ENCODE measurements at places on chromosomes 6 and 20. TPM values are rescaled to one million over a fixed set of nuclear protein-coding genes. Genes with fewer than 3 reads are reported as not detected.
A peak's percentile ranks its signal among the peaks of the same experiment; 100 is the strongest.

DNA sequence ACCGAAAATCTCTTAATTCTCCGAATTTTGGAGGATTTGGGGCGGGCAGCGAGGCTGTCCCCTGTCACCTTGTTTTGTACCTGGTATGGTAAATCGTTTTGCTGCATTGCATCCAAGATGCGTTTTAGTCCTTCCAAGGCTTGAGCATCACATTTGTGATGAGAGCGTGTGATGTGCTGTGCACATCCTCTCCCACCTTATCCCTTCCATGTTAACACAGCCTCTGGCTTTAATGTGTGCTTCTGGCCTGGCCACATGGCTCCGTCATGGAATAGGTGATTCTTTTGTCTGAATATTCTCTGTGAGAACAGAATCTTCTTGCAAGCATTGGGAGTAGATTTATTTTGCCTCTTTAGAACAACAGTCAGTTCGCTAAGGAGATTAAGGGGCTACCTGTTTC is 763 bp downstream of the TMEM14A start:
- peak; percentile 13 for DNase-seq

The DZANK1 gene
- total RNA-seq = 3.6 TPM

DNA sequence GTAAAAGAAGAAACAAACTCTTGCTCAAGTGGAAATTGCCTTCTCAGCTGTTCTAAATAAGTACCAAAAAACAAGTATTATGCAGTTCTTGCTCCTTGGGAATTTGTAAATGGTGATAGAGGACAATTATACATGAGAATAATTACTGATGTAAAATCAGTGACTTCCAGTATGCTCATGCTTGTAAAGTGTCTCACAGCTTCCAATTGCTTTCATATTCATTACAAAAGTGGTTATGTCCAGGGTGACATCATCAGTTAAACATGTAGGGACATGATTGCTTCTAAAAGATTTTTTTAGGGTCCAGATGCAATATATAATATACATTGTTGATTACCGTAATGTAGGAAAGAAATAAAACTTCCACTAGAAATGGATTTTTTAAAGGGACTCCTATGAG is 122.8 kb upstream of the B3GAT2 start:
- DNase-seq = no peak

- no peak for DNase-seq
These were observed 175.6 kb upstream of the PDE7B start for GRCh38 chr6:135675862-135676261.

GRCh38 chr6:152173321-152173720 is 365.8 kb downstream of the ESR1 start:
- DNase-seq = no peak

- no peak for DNase-seq
These were observed 167.5 kb downstream of the VEGFA start for GRCh38 chr6:43937236-43938177.

The CD93 gene
- 15.9 TPM for total RNA-seq

DNA sequence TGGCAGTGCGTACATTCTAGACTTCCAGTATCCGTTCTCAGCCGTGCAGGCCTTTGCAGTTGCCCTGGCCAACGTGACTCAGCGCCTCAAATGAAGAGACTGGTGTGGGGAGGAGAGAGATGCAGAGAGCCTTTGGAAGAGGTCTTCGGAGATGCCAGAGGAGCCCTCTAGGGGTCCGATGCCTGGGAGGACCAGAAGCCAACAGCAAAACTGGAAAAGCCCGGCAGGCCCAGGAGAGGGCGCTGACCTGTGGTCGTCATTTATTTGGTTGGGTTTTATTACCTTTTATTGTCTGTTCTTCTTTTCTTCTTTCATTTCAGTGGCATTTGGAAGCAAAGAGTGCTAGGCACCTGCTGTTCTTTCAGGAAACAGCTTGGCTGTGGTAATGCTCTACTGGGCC is 53.3 kb upstream of the TMEM181 start:
- DNase-seq = no peak

The ANKEF1 gene
- total RNA-seq = 3.5 TPM

GRCh38 chr6:139891471-139891870 is 517.0 kb upstream of the CITED2 start:
- DNase-seq = no peak

- DNase-seq = no peak
These were observed 111.9 kb downstream of the TRIM27 start for GRCh38 chr6:28811873-28812272.

GRCh38 chr6:21536280-21536766 is 57.2 kb upstream of the SOX4 start:
- DNase-seq = no peak

GRCh38 chr6:138692978-138693909 is 80.3 kb upstream of the CCDC28A start:
- peak; percentile 27 for DNase-seq

The FAM83C gene
- not detected for total RNA-seq

DNA sequence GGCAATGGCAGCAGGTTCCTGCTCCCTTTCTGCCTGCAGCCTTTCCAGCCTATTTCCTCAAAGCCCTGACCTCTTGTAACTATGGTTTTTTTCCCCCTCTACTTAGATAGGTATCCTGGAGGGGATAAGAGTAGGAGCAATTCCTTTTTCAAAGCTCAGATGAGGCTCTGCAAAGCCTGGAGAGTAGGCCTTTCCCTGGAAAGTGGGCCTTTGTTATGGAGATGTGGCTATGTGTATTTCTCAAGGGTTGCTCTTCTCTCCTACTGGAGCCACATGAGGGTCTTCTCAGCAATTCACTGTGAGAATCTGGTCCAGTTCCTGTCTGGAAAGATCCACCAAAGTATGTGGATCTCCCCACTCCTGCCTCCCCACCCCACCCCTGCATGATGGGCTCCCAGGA is 96.0 kb downstream of the DTD1 start:
- no peak for DNase-seq

- DNase-seq = no peak
These were observed 348.3 kb downstream of the ESR1 start for GRCh38 chr6:152155792-152156191.

DNA sequence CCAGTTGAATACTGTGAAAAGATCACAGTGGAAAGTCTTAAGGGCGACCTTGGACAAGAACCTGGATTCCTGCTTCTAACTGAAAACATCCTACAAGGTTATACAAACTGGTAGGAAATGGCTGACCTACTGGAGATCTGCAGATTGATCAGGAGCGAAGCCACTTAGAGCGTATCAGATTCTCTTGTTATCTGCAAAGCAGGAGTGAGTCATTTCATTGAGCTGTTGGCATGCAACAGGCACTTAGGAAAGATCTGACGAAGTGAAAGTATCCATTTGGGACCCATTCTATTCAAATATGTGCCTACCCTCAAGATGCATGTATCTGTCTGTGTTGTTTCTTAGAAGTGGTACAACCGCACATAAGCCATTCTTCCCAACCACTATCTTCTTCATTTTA is 131.2 kb upstream of the RIN2 start:
- DNase-seq = no peak

DNA sequence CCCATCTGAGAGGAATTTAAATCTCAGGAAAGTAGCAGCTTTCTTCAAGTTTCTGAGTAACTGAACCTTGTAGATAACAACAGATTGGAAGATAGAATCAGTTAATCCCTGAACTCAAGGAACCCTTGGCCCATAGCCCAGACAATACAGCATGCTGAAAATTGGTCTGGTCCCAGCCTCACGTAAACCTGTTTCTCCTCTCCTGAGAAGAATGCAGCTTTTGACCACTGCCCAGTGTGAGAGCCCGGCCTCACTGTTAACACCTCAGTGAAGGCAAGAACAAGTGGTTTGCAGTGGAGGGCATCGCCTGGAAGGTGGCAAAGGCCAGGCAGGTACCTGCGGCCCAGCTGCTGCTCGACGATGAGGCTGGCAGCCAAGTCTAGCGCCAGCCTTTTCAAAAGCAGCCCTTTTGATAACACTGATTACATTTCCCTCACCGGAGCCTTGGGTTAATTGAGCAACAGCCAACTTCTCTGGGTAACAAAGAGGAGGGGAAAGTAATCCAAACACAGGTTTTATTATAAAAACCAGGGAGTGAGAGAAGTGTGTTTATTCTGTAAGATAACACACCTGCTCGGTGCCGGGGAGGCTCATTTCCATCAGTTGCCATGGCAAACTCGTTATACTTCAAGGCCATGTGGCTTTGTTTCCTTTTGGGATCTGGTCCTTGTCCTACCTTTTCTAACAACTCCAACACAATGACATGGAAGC is 54.0 kb downstream of the TRAF3IP2 start:
- peak; percentile 63 for DNase-seq

GRCh38 chr20:6828794-6829423 is 61.4 kb downstream of the BMP2 start:
- peak; percentile 3 for DNase-seq

DNA sequence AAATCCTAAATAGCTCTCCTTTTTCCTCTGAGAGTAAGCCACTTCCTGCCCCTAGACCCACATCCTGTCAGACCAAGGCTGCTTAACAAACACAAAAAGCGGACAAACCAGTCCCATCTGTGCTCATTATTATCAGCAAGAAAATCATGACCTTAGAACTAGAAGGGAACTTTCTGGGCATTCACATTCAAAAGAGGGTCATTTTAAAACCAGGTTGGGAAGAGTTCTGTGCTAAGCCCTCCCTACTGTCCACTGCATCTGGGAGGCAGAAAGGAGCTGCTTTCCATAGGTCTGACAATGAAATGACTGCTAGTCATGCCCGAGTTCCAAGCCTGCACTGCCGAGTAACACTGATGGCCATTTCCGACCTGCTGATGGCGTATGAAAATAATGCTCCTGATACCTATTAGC is 15.4 kb downstream of the EZR start:
- DNase-seq = no peak

- no peak for DNase-seq
These were observed 233.8 kb downstream of the SIM1 start for GRCh38 chr6:100230953-100231316.

DNA sequence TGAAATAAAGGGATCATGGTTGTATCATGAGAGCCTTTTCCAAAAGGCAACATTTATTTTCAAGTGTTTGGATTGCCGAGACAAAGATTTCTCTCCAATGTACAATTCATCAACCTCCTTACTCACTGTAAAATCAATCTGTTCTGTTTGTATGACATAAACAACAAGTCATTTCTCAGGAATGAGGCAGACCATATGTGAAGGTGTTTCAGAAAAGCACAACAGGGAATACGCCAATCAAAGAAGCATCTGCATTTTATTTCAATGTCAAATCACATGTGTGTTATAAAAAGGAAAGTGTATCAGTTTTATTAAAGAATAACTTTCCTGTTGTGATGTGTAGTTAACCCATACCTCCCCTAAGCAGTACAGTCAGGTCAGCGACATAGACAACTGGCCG is 653.7 kb downstream of the TFAP2A start:
- DNase-seq = no peak

The SLC17A1 gene
- total RNA-seq = not detected

The ENPP5 gene
- 19.8 TPM for total RNA-seq

DNA sequence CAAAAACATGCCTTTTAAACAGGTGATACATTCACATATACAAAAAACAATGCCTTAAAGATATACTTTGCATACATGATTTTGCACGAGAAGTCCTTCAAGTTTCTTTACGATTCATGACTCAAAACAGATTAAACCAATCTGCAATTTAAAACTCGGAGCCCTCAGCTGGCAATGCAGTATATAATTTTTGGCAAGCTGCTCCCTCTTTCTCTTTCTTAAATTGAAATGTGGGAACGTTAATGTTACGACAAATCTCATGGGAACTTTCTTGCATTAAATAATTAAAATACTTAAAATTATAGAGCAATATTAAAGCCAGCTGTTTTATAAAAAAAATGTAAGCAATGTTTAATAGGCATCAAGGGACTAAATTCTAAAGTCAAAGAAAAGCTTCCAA is 334.6 kb downstream of the ESR1 start:
- no peak for DNase-seq

GRCh38 chr6:76441875-76442274 is 369.4 kb upstream of the IMPG1 start:
- no peak for DNase-seq

DNA sequence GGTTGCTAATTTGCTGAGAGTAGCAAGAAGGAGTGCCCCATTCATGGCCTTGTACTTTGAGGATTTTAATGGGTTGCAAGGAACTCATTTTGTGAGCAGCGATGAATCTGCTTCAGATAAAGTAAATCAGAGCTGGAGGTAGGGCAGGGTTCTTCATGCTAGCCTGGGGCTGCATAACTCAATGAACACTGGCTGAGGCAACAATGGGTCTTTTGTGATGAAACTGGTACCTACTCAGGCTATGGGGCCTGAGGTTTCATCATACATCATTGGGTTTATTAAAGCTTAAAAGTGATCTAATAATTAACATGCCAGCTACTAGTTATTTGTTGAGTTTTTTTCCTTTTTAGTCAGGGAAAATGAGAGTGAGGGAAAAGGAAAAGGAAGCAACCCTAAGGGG is 106.9 kb downstream of the FAM50B start:
- no peak for DNase-seq

The CFB gene
- 2.2 TPM for total RNA-seq

- no peak for DNase-seq
These were observed 97.4 kb upstream of the ELOVL5 start for GRCh38 chr6:53446151-53446550.

The OR2B6 gene
- total RNA-seq = not detected

- no peak for DNase-seq
These were observed 817 bp downstream of the ME1 start for GRCh38 chr6:83429857-83430610.

The C6orf132 gene
- not detected for total RNA-seq

GRCh38 chr6:45423111-45423823 is 45.5 kb upstream of the SUPT3H start:
- no peak for DNase-seq

DNA sequence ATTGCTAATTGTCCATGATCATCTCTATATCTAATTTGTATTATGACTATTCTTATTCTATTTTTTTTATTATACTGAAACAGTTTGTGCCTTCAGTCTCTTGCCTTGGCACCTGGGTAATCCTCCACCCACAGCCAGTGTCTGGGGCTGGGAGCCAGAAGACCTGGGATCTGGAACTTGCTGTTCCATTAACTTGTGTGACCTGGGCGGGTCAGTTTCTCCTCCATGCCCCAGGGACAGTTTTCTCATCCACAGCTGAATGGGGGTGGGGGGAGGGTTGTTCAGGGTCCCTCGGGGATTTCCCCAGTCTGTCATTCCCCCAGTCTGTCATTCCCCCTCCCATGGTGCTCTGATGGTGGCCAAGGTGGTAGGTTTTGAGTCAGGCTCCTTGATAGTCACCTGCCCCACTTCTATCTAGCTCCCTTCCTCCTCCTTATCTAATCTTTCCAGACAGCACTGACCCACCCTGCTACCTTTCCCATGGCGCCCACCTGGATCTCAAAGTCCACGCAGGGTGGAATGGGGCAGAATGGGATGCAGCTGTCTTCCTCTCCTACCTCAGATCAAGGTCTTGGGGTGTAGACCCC is 10.9 kb downstream of the ITPR3 start:
- DNase-seq = no peak

GRCh38 chr20:10719740-10720385 is 46.1 kb upstream of the JAG1 start:
- DNase-seq = no peak

DNA sequence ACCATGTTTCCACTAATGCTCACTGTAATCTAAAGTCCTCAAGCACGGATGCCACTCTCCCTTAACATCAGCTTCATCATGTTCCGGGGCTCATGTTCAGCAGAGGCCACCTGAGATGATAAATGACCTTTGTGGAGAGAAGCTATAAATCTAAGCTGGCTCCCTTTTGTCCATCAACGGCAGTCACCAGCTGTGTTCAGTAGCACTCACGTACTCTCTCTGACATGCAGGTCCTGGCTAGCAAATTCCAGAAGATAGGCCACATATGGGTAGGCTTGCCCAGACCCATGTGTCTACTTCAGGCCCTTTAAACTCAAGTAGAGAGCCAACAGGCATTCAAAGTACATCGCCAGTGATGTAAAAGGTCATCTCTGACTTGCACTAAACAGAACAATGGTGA is 38.6 kb downstream of the MYLK4 start:
- DNase-seq = no peak

Measured in cerebellum (tissue), 4 donors.